Left lung (tissue), 14 donors: ENCODE measurements at places on chromosomes 1 and 21. TPM values are rescaled to one million over a fixed set of nuclear protein-coding genes. Genes with fewer than 3 reads are reported as not detected.
A peak's percentile ranks its signal among the peaks of the same experiment; 100 is the strongest.

GRCh38 chr1:201721082-201722049 is 107.6 kb upstream of the IPO9 start:
- H3K27me3 ChIP-seq: no peaks in the 10 kb centered on the region
- no peak overlapping the region for H3K4me3 ChIP-seq
- H3K27ac ChIP-seq: no peak overlapping the region
- DNase-seq: no peak
- peaks cover 8% of the 10 kb centered on the region for H3K4me1 ChIP-seq

GRCh38 chr21:26512664-26513063 is 60.4 kb downstream of the CYYR1 start:
- no peak overlapping the region for H3K27ac ChIP-seq
- no peak overlapping the region for H3K4me3 ChIP-seq
- no peaks in the 10 kb centered on the region for H3K4me1 ChIP-seq
- H3K27me3 ChIP-seq: no peaks in the 10 kb centered on the region
- H3K36me3 ChIP-seq: no peaks in the 10 kb centered on the region

Gene CRP
- total RNA-seq: not detected

GRCh38 chr1:205563927-205564441 is 59.5 kb downstream of the CDK18 start:
- H3K36me3 ChIP-seq: no peaks in the 10 kb centered on the region
- DNase-seq: peak; percentile 44
- no peak overlapping the region for H3K27ac ChIP-seq
- no peak overlapping the region for H3K4me3 ChIP-seq

GRCh38 chr1:27778056-27778455 is 5.0 kb downstream of the STX12 start:
- peaks cover 35% of the 10 kb centered on the region for H3K36me3 ChIP-seq
- no peaks in the 10 kb centered on the region for H3K27me3 ChIP-seq
- no peak overlapping the region for H3K27ac ChIP-seq

Gene PTGER3
- total RNA-seq: 1.6 TPM

DNA sequence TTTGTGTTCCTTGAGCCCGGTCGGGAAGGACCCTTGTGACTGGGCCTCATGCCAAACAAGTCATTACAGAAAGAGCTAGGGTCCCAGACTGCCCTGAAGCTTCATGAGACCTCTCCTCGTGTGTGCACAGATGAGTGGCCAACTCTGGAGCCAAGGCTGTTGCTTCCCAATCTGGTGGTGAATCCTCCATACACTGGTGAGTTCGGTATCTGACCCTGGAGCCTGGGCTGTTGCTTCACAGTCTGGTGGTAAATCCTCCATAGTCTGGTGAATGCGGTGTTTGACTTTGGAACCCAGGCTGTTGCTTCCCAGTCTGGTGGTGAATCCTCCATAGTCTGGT is 737.8 kb downstream of the MATN1 start:
- no peaks in the 10 kb centered on the region for H3K36me3 ChIP-seq
- peaks cover 23% of the 10 kb centered on the region for H3K27me3 ChIP-seq
- H3K27ac ChIP-seq: peak overlapping the region; percentile 48
- no peak for DNase-seq
- no peak overlapping the region for H3K4me3 ChIP-seq

Gene LDLRAD1
- 6.5 TPM for total RNA-seq

GRCh38 chr1:240515505-240515904 is 96.5 kb downstream of the GREM2 start:
- H3K27me3 ChIP-seq: no peaks in the 10 kb centered on the region

DNA sequence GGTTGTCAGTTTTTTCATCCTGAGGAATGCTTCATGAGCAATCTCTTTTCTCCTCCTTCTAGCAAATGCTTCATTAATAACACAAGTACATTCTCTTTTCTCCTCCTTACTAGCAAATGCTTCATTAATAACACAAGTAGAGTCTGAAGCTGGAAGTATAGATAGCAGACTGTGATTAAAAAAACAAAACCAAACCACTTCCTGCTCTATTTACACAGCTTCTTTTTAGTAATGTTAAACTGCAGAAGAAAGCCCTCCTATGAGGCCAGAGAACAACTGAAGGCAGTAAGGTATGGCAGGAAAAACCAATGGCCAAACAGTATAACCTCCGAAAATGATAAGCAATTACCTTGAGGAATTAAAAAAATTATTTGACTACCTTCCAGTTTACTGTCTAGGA is 90.1 kb downstream of the ZSWIM5 start:
- no peaks in the 10 kb centered on the region for H3K36me3 ChIP-seq
- no peak overlapping the region for H3K4me3 ChIP-seq
- no peak overlapping the region for H3K27ac ChIP-seq
- H3K4me1 ChIP-seq: no peaks in the 10 kb centered on the region
- DNase-seq: no peak

GRCh38 chr1:61812916-61813315 is 70.6 kb downstream of the PATJ start:
- no peaks in the 10 kb centered on the region for H3K4me1 ChIP-seq
- no peaks in the 10 kb centered on the region for H3K27me3 ChIP-seq
- H3K36me3 ChIP-seq: no peaks in the 10 kb centered on the region
- no peak for DNase-seq
- H3K4me3 ChIP-seq: no peak overlapping the region

Gene ZNF669
- total RNA-seq: 7.1 TPM

DNA sequence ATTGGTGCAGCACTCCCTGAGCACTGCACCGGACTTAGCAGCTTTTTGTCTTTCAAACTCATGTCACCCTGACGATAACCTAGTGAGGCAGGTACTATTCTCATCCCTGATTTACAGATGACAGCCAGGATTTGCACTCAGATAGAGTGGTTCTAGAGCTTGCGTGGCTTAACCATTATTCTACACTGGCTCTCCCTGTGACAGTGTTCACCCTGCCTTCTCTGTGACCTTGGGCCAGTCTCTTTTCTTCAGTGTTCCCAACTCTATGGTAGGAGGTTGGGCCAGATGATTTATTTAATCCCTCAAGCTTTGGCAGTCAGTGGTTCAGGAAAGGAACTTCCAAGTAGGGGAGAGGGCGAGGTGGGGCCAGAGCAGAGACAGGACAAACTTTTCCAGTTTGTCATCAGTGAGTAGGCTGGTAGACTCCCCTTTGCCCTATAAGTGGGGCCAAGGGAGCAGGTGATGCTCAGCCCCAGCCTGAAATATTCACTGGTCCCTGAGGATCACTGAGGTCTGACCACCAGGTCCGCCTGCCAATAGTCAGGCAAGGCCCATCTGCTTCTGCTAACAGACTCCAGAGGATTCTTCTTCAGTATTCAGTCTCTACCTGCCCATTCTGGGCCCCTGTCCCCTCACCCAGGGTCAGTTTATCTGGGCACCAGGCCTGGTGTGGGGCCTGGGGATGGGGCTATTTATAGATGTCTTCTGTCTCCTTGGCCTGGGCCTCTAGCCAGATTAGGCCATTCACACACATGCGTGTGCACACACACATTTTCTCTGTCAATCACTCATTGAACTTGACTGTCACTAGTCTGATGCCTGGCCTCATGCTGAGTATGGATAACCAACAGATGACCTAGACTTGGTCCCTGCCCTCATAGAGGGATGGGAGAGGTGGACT is 8.8 kb upstream of the FABP3 start:
- no peaks in the 10 kb centered on the region for H3K27me3 ChIP-seq
- H3K36me3 ChIP-seq: no peaks in the 10 kb centered on the region
- H3K4me3 ChIP-seq: no peak overlapping the region
- DNase-seq: no peak
- no peak overlapping the region for H3K27ac ChIP-seq
- no peaks in the 10 kb centered on the region for H3K4me1 ChIP-seq

Gene CDC42
- total RNA-seq: 292 TPM

DNA sequence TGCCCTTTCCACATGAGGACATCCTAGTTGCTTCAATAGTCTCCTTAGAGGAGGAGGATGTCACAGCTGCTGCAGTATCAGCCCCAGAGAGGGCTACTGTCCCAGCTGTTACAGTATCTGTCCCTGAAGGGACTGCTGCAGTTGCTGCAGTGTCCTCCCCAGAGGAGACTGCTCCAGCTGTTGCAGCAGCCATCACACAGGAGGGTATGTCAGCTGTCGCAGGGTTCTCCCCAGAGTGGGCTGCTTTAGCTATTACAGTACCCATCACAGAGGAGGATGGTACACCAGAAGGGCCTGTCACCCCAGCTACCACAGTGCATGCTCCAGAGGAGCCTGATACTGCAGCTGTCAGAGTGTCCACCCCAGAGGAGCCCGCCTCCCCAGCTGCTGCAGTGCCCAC is 78.5 kb upstream of the BMP8A start:
- peaks cover 75% of the 10 kb centered on the region for H3K4me1 ChIP-seq
- H3K36me3 ChIP-seq: peaks cover 18% of the 10 kb centered on the region
- no peak overlapping the region for H3K27ac ChIP-seq
- H3K4me3 ChIP-seq: no peak overlapping the region
- no peak for DNase-seq
- no peaks in the 10 kb centered on the region for H3K27me3 ChIP-seq

GRCh38 chr1:205172729-205173366 is 38.7 kb downstream of the DSTYK start:
- H3K36me3 ChIP-seq: no peaks in the 10 kb centered on the region
- peaks cover 8% of the 10 kb centered on the region for H3K4me1 ChIP-seq
- DNase-seq: no peak
- peak overlapping the region; percentile 47 for H3K27ac ChIP-seq

DNA sequence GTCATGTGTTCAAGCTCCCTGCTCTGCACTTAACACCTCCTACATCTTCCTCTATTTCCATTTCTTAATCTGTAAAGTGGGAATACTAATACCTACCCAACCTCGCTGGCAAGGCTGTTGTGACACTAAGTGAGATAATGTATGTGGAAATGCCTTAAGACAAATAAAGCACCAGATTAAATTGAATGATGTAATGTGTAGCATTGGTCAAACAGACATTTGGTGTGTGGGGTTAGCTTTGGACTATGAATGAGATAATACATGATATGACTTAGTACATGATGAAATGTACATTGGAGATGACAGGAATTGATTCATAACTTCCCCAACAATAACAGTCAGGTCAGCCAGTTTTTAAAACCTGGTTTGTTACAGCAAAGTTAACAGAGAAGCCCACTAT is 5.2 kb downstream of the AMPD1 start:
- no peaks in the 10 kb centered on the region for H3K4me1 ChIP-seq
- no peak for DNase-seq
- H3K27me3 ChIP-seq: peaks cover 18% of the 10 kb centered on the region
- H3K36me3 ChIP-seq: no peaks in the 10 kb centered on the region

DNA sequence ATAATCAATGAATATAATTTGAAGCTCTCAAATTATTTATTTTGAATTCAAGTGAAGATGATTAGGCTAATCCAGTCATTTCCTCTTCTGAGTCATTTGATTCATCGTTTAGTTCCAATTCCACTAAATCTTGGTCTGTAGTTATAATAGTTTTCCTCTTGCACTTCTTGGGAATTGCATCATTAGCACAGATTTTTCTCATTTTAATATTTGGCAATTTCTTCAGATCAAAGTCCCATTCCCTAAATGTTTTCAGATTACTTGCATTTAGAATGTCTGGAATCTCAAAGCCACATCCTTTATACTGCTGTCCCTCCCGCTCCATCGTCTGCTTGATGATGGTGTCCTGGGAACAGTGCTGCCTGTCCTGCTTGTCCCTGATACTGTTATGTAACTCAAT is 43.5 kb downstream of the MAST2 start:
- H3K27me3 ChIP-seq: no peaks in the 10 kb centered on the region
- no peak for DNase-seq
- H3K4me1 ChIP-seq: no peaks in the 10 kb centered on the region

DNA sequence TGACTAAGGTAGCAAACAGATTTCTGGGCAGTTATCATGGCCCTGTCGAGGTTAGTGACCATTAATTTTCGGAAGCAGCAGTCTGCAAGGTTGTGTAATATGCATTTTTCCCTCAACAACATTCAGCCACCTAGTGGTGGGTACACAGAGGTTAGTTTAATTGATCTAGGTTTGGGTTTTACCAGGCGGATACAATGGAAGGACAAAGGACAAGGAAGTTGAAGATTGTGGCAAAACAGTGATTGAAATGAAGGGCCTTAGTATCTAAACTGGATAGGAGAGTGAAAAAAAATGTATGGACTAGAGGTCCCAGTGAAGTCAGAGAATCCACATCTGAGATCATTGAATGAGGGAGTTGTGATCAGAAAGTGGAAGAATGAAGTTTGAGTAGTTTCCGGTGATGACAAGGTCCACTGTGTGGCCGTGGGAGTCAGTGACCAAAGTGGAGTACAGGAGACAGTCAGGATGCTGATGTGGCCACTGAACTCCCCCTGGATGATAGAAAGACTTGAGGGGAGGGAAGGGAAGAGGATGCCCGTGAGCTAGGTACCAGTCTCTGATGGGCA is 2.8 kb downstream of the ARMH1 start:
- no peaks in the 10 kb centered on the region for H3K36me3 ChIP-seq
- H3K27ac ChIP-seq: peak overlapping the region; percentile 96
- no peak for DNase-seq
- no peaks in the 10 kb centered on the region for H3K27me3 ChIP-seq

- no peaks in the 10 kb centered on the region for H3K4me1 ChIP-seq
- no peak for DNase-seq
Observed at GRCh38 chr1:71463144-71463543, 382.3 kb upstream of the ZRANB2 start.
